ENCODE measurements at places on chromosomes 7 and 10. TPM values are rescaled to one million over a fixed set of nuclear protein-coding genes. Genes with fewer than 3 reads are reported as not detected.

DNA sequence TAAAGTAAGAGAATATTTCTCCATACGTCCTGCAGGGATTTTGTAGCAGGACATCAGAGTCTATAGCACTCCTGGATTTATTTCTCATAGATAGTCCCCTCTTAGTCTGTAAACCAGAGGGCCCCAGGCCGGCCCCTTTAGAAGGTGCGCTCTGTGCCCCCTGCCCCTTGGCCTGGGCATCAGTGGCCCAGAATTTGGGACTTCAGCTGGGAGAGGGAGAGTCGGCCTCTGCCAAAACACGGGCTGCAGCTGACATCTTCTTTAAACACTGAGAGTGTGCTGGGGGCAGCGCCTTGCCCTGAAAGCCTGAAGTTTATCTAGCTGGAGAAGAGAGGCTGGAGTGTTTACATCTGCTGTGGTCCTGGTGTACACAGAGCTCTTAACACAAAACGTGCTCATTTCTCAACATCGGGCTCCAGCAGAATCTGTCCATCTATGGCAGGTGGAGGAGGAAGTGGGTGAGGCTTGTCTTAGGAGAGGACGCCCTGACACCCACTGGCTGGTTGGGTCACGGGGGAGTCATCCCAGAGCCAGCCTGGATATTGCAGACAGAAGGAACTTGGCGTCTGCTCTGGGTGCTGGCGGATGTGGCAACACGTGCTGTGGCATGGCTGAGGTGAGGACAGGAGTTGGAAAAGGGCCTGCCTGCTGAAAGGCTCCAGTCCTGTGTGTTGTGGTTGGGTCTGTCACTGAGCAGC, 5.0 kb upstream of the TACR2 start:
- peak; percentile 67 for DNase-seq

DNA sequence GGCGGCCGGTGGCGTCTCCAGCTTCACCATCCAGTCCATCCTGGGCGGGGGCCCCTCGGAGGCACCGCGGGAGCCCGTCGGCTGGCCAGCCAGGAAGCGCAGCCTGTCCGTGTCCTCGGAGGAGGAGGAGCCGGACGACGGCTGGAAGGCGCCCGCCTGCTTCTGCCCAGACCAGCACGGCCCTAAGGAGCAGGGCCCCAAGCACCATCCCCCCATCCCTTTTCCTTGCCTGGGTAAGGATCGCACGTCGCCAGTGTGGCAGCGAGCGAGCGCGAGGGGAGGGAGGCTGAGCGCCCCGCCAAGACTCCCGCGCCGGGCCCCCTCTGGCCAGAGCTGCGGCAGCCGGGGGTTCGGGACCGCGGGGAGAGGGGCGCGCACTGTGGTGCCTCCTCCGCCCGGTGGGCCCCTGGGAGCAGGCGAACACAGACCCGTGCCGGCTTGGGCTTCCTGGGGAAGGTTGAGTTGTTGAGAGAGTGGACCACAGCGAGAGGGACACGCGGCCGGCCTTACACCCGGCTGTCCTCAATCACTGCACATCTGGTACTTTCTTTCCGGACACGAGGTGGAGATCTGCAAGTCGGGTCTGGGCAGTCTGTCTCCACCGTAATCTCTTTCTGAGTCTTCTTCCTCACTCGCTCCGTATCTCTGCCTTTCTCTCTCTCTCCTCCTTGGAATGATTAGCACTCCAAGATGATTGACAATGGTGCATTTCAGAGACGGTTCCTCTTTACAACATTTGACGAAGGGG, 652 bp downstream of the HMX2 start:
- no peak for DNase-seq

LIPJ gene
- 0.14 TPM for total RNA-seq

DNA sequence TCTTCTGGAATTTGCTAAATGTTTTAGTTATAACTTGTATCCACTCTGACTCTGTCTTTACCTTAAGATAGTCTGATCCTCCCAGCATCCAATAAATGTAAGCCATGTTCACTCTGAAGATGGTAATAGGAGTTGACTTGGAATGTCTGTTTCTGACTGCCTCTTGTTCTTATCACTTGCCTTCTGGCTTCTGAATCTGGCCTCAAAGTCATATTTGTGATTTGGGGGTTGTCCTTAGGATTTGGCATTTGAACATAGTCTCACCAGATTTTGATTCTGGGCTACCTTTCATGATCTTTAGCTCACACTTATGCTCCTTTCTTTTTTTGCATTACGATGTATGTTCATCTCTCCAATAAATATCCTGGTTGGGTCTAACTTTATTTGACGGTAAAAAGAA, 247.0 kb downstream of the SH2D4B start:
- DNase-seq, result no peak

GPR26 gene
- total RNA-seq, result not detected

Data from posterior vena cava (tissue), 2 donors.